ENCODE measurements at places on chromosomes 6 and 20.
A peak's percentile ranks its signal among the peaks of the same experiment; 100 is the strongest.

- no peak for DNase-seq
These were observed 329.6 kb downstream of the GRIK2 start for GRCh38 chr6:101722991-101723579.

DNA sequence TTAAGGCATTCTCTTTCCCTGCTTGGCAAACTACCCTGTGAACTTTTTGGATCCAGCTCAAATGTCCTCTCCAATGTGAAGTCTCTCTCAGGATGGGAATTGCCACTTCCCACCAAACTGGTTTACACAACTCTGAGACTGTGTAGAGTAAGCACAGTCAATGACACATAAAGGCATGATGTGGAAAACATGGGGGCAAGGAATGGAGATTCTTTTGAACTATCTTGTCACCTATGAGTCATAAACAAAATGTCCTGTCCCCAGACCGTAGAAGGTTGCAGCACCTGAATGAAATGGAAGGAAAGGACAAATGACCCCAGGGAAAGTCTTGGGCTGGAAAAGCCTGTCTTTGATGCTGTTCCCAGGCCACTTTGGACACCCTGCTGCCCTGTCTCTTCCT is 11.0 kb upstream of the KIF13A start:
- DNase-seq = no peak

DNA sequence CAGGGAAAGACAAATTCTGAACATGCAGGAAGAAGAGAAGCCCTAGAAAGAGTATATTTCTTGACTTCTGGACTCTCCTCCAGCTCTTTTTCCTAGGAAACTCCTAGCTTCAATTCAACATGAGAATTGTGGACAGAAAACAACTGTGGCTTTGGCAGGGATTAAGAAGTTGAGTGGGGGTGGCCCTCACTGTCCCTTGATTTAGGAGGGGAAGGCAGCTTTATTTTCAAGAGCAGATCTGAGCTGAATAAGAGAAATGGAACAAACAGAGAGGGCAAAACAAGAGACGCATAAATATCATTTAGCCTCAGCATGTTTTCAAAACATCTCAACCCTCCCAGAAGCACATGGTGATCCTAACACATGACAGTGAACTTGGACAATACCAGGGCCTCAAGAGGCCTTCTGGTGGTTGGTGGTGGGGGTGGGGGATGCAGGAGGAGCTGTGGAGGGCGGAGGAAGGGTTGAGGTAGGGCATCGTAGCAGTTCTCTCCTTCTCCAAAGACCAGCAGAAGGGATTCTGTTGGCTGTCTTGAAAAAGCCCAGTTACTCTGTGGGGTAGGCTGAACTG is 21.1 kb upstream of the TAGAP start:
- no peak for DNase-seq

- DNase-seq = no peak
These were observed 50.3 kb upstream of the OGFRL1 start for GRCh38 chr6:71238351-71238750.

DNA sequence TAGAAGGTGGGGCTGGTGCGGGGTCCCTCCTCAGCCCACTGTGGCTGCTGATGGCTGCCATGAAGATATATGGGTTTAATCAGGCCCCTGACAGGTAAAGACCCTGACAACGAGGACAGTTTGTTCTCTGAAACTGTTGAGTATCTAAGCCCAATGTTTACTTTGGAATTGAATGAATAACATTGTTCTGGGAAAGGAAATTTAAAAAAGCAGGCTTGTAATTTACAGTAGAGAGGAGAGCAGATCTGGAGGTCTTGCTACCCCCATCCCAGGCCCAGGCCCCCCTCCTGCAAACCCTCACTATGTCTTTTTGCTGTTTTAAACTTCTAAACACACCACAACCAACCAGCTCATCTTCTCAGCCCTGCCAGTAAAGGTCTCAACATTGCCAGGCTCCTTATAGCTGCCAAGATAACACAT is 171.3 kb downstream of the CDC5L start:
- no peak for DNase-seq

GRCh38 chr20:36883977-36884535 is 8.1 kb downstream of the TLDC2 start:
- DNase-seq = no peak

GRCh38 chr20:20743511-20744169 is 31.2 kb upstream of the RALGAPA2 start:
- DNase-seq = peak; percentile 47

- no peak for DNase-seq
These were observed 94.7 kb downstream of the PHF3 start for GRCh38 chr6:63730311-63730710.

DNA sequence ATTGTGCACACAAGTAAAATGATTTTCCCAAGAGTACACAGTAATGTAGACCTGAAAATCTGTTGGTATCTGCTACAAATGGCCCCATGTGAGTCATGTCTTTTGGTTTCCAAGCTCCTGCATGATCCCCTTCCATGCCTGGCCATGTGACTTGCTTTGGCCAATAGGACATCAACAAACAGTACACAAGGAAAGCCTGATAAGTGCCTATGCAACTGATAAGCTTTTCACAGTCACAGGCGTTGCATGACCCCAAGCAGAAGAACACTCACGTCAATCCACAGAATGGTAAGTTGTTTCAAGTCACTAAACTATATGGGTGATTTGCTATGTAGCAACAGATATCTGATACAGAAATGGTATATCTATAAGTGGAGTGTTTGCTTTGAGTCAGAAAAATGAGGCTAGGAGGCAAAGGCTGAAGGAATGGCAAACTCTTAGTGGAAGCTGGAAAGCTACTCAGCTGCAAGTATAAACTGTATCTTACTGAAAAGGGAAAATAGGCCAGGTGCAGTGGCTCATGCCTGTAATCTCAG is 160.1 kb upstream of the BEND3 start:
- peak; percentile 35 for DNase-seq

DNA sequence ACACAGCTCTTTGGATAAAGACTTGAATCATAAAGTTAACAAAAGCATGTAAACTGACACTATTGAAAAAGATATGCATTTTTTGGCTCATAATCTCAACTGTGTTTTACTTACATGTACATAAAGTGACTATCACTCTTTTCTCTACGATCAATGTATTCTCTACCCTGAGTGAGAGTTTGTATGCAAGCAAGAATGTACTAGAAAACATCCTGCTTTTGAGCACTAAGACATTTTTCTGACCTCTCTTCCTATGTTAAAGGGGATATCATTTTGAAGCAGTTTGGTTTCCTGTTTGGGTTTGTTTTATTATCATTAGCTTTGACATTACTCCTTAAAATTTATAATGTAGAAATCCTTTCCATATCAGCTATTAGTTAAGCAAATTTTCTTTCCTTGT is 910.8 kb downstream of the C6orf118 start:
- DNase-seq = no peak

GRCh38 chr6:150761771-150762170 is 103.7 kb upstream of the MTHFD1L start:
- DNase-seq = no peak

DNA sequence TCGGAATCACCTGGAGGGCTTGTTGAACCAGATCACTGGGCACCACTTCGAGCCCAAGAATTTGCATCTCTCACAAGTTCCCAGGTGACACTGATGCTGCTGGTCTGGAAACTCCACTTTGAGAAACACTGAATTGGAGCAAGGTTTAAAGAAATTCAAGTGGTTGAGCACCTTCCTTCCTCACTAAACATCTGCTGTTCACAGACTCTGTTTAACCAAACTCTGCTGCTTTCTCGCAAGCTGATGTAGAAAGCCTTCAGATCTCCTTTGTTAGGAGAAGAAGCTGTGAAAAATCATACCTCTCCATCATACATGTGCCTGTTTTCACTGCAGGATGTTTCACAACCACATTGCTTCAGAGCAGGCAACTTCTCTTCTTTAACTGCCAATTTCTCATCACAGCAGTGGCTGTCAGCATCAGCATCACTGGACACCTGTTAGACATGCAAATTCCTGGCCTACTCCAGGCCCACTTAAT is 87.5 kb upstream of the TOP1 start:
- no peak for DNase-seq

- DNase-seq = peak; percentile 22
These were observed 50.4 kb upstream of the TLDC2 start for GRCh38 chr20:36825385-36826104.

DNA sequence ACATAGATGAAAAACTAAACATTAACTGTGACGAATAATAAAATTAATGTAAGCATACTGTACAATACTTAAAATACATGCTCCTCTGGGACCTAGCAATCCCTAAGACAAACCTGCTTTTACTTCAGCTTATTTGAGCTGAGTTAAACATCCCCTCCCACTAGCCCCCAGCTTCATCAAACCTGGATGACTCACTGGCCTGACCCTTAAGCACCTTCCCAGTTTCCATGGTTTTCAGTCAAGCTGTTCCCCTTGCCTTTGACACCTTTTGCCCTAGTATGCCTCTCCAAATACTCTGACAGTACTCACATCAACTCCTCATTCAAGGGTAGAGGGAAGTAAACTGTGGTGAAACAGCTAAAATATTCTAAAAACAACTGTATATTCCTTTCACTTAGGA is 4.2 kb downstream of the ELOVL4 start:
- no peak for DNase-seq

- DNase-seq = no peak
These were observed 127.1 kb upstream of the MLIP start for GRCh38 chr6:53984163-53984562.

DNA sequence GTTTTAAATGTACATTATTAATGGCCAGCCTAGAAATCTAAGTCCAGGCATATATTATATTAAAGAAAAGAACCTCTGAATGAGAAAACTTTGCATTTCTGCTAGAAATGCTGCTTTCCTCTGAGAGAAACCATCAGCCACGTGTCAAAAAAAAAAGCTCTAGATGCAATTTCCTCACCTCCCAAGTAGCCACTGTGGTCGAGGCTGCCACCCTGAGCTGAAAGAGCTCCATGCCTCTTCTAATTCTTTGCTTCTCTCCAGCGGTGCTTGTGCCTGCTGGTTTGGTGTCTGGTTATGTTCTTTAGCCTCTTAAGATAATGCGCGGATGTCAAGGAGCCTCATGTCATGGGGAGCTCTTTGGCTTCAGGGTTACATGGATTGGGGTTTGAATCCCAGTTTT is 316.0 kb downstream of the TFAP2C start:
- DNase-seq = no peak

DNA sequence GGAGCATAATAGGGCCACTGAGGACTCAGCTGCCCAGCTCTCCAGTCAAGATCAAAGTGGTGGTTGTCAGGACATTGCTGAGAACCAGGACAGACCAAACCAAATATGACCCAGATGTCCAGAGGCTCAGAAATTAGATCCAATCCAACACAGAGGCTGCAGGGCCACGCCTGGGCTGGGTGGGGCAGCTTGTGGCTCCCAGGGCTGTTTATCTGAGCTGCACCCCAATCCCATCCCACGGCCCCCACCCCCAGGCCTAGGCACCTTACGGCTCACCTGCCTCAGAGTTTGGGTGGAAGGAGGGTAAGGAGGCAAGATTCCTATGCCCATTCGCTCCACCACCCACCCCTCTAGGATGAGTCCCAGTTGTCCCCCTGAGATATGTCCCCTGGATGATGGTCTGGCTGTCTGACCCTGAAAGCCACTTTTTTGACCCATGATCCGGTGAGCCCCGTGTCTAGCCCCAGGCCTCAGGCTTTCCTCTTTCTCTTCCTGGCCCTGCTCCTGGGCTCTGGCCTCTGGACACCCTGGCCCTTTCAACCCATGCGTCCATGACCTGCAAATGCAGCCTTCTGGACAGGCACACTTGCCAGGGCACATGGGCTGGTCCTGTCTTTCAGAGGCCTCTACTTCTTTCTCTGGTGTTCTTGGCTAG is 40.0 kb downstream of the CPXM1 start:
- no peak for DNase-seq

DNA sequence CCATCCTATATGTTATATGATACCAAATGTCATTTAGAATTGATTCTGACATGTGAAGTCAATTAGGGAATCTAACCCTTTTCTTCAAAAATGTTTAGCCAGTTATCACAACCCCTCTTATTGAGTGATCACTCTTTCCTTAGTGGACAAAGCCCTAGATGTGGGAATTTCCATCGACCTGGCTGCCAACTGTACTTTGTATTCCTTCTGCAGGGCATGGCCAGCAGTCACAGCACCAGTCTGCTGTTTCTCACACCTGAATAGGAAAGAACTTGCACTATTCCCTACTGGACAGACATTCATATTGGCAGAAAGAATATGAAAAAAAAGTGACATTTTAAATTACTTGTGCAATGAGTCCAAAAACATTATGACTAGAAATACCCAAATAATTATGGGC is 271.0 kb downstream of the PACRG start:
- no peak for DNase-seq

GRCh38 chr6:152879681-152880080 is 103.2 kb downstream of the FBXO5 start:
- no peak for DNase-seq

DNA sequence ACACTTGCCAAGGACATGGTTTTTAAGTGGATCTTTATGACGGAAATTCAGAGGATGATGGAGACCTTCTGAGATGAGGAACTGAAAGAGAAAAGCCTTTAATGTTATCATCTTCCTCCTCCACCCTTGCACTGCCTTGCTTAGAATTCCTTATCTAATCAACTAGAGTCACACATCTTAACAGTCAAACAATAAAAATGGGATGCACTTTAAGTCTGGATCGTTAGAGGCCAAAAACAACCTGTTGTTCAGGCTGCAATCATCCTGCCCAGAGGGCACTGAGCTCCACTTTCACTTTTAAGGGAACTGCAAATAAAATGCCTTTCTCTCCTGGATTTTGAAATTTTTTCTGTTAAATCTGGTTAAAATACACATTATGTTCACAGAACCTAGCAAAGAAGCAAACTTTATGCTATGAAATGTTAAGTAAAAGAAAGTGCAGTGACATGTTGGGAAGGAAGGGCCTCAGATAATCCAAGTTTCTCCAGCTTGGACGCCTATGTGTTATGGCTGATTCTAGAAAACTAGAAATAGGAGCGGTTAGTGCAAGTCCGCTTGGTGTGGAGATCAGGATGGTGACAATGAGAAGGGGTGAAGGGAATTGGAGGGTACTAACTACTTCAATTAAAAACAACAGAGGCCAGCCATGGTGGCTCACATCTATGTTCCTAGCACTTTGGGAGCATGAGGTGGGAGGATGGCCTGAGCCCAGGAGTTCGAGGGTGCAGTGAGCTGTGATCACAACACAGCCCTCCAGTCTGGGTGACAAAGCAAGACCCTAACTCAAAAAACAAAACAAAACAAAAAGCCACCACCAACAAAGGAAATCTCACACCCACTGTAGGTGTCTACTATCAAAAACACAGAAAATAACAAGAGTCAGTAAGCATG is 66.4 kb upstream of the KIF13A start:
- no peak for DNase-seq

DNA sequence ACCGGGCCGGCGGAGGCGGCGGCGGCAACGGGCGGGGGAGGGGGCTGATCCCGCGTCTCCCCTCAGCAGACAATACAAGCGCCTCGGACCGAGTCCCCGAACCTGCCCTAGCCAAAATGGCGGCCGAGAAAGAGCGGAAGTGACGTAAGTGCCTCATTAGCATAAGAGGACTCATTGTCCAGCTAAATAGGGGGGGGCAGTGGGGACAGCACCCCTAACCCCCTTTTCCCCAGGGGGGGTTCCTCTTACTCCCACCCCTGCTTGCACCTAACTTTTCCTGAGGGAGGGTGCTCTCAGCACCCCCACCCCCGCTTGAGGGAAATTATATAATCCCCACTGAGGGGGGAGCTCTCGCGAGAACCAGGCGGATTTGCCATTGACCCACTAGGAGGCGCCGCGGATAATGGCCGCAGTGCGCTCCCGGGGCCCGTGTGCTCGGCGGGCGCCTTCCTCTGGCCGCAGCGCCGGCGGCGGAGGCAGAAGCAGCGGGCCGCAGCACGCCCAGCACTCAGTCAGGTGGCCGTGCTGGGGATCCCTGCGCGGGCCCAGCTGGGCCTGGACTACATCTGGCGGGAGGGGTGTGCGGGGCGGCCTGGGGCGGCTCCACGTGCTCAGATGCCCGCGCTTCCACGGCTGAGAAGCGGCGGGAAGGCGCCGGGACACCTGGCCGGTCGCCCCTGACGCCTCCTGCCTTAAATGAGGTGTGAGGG is at the start of gene ADNP:
TSS of gene ADNP (minus strand) at position 132 of the 710 bp plus-strand sequence. CDS start 27,441 bp downstream, outside the sequence.
- DNase-seq = peak; percentile 92

Data from NCI-H774 (cell line).